Body of pancreas (tissue), 4 donors: ENCODE measurements at places on chromosomes 13 and 19.

GRCh38 chr19:50252111-50252886, 48.9 kb downstream of the MYH14 start:
- DNase-seq, result peak; percentile 29

- DNase-seq, result no peak
These were observed 969 bp upstream of the POMP start for GRCh38 chr13:28657784-28658538.

- DNase-seq, result no peak
These were observed 14.9 kb downstream of the HNRNPM start for GRCh38 chr19:8459520-8460270.

- no peak for DNase-seq
These were observed 10.9 kb downstream of the ZNF653 start for GRCh38 chr19:11494634-11495285.

DNA sequence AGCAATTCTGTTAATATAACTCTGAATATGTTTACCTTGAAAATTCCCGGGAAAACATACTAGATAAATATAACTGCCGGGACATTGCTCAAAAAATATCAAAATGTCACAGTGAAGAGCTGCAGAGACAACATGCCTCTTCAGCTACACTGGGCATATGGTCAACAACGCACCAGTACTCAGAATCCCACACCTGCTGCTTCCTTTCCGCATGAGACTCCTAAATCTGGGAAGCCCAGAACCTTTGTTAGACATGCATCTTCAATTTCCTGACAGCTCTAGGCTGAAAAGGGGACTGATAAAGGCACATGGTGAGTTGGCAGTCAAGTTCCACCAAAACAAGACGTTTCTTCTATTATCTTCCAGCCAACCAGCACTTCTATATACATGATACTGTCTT, 53.7 kb downstream of the USP12 start:
- no peak for DNase-seq

GRCh38 chr13:112260108-112261055, 115.8 kb upstream of the SPACA7 start:
- DNase-seq, result no peak

DNA sequence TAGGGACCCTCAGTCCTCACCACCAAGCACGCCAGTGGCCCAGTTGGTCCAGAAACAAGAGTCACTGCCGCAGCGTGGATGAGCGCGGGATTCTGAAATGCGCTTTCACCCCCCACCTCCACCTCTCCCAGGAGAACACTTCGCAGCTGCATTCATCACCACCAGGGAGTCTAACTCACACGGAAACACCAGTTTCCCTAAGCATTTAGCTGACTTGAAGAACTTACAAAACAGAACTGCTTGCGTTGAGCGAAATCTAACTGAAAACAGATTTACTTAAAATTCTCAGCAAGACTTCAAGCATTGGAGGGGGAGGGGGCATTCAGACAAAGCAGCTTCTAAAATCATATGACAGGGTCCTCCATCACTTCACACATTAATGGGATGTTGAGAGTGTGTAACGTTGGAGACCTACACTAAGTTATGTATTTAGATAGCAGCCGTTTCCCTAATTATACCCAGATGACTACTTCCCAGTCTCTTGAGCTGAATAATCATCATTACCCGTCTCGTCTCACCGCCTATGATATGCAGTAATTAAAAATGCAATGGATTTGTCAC, 258.2 kb upstream of the IRS2 start:
- DNase-seq, result no peak

DNA sequence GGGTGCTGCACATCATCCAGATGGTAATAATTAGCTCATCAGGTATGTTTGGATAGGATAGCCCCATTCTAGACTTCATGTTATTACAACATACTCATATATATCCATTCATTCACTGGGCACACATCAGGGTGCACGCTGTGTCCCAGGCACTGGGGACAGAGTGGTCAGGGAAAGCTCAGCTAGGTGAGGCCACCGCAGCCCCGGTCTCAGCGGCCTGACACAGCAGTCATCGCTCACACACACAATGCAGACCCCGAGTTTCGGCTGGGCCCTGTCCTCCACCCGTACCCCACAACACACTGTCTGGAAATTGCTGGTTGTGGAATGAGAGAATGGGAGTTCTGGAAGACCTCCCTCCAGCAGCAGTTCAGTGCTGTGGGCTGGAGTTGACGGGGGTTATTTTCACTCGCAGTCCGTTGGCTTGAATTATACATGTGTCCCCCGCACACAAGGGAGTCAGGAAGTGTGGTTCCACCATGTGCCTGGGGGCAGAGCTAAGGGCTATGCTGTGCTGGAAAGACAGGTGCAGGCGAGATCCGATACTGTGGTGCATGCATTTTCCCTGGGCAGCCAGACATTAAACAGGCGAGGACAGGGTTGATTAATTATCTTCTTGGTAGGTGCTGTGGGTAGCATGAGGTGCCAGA, 257.6 kb downstream of the TEX29 start:
- DNase-seq, result no peak

- no peak for DNase-seq
These were observed 67.4 kb downstream of the STK24 start for GRCh38 chr13:98509271-98510155.

DNA sequence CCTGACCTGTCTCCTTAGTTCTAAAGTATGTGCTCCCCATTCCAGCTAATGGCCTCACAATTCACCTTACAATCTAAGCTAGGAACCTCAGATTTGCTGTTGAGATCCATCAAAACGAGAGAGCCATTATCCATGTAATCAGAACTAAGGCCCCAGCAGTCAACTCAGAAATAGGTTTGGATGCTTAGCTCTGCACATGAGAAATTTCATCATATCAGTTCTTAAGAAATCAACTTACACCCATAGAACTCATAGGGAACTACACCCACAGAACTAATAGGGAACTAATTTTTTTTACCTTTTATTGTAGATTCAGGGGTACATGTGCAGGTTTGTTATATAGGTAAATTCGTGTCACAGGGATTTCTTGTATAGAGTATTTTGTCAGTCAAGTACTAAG, 28.7 kb downstream of the CYSLTR2 start:
- no peak for DNase-seq

DNA sequence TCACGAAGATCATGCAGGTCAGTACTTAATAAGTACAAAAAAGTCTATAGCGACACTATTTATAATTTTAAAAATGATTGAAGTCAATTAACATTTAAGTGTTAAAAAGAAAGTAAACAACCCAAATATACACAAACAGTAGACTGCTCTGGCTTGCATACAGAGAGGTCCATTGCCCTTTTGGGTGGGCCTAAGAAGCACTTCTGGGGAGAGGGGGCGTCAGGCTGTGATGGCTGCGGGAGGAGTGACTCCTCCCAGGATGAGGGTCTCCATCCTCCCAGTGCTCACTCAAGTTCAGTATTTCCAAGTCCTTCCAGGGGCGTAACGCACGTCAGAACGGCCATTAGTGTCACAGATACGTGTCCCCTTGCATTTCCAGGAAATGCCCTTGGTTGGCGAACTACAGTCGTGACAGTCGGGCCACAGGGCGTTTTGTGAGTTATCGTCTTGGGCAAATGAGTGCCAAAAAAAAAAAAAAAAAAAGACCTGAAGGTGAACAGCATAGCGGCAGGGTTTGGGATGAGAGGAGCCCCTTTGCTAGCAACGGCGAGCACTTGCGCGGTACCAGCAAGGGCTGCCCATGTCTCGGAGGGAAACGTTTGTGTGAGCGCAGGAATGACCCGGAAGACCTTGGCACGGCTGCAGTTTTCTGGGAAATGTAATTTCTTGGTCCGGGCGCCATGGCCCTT, at the start of gene SCGB2B2:
Gene SCGB2B2 (minus strand): TSS at position 463 of the 689 bp plus-strand sequence. CDS start 82,596 bp downstream, outside the sequence.
- no peak for DNase-seq

- DNase-seq, result no peak
These were observed 49.0 kb upstream of the POMP start for GRCh38 chr13:28609926-28610325.

- DNase-seq, result no peak
These were observed 150.5 kb downstream of the UGGT2 start for GRCh38 chr13:95902741-95903140.

DNA sequence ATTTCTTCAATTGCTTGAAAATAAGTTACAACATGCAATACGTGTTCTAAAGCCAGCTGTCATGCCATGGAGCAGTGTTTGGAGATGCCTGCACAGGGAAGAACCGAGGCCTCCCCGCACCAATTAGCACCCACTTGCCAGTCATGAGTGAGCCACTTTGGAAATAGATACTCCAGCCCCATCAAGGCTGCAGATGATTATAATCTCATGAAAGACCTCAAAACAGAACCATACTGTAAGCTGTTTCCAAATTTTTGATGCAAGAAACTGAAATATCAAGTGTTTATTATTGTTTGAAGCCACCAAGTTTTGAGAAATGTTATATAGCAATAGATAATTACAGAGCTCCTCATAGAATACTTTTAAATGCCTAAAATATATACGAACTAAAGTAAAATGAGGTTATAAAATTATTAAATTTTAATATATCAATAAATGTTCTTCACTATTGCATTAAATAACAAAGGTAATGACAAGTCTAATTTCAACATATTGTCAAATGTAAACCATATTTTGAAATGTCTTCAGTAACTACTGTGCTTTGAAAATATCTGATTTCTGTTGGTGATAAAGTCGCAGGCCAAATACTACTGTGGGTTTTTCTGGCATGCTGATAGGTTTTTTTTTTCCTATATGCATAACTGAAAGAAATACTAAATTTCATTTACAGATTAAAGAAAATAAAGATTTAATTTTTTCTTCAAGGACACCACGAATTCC, 43.0 kb downstream of the DIAPH3 start:
- DNase-seq, result no peak

GRCh38 chr19:4208385-4209094, 20.8 kb upstream of the EBI3 start:
- DNase-seq, result no peak

- no peak for DNase-seq
These were observed 106.2 kb downstream of the VWA8 start for GRCh38 chr13:41854758-41855157.
